ENCODE measurements at places on chromosomes 7 and 10.

GRCh38 chr10:73837072-73837471 lies 25.7 kb upstream of the NDST2 start:
- no peak for DNase-seq

GRCh38 chr10:75755528-75755927 lies 324.1 kb downstream of the LRMDA start:
- DNase-seq, result no peak

- no peak for DNase-seq
Measured at GRCh38 chr10:100878291-100878910, 34.4 kb upstream of the SLF2 start.

- no peak for DNase-seq
Measured at GRCh38 chr7:39105720-39106119, 128.0 kb downstream of the POU6F2 start.

DNA sequence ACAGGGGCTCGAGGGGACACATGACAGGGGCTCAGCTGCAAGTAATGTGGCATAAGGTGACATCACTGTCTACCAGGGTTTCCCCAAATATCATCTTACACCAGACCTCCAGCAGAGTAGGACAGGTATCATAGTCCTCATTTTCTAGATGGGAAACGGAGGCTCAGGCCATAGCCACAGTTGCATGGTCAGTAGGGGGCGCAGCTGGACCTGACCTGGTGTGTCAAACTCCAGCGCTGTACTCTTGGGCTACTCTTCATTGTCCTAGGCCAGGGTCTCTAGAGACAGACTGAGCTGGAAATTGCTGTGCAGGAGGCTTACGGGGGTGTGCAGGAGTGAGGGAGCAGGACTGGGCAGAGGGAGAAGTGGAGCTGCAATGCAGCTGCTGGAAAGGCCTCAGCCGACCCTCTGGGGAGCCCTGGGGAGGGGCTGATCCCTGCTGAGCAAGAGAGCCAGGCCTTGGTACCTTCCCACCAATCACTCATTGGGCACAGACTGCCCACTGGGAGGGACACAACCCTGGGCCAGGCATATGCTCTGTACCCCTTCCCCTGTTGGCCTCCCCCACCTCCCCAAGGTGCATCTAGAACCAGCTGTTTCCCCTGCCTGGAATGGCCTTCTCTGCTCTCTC lies 89.9 kb downstream of the CDH23 start:
- peak; percentile 68 for DNase-seq

- no peak for DNase-seq
Measured at GRCh38 chr7:86282014-86282682, 361.6 kb upstream of the GRM3 start.

DNA sequence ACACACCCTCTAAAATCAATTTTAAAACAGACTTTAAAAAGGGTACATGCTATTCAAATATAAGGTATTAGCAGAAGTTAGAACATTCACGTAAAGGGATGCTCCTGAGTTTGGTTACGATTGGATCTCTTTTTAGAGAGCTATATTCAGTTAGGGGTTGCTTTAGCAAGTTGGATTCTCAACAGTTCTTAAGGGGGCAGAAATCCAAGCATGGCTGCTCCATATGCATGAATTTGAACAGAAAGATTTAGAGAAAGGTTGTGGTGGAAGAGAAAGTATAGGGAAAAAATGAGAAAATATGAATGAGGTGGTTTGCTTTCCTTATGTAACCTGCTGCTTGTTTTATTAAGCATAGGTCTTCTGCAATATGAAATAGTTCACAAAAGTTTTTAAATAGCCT lies 855.1 kb downstream of the SORCS1 start:
- DNase-seq, result no peak

DNA sequence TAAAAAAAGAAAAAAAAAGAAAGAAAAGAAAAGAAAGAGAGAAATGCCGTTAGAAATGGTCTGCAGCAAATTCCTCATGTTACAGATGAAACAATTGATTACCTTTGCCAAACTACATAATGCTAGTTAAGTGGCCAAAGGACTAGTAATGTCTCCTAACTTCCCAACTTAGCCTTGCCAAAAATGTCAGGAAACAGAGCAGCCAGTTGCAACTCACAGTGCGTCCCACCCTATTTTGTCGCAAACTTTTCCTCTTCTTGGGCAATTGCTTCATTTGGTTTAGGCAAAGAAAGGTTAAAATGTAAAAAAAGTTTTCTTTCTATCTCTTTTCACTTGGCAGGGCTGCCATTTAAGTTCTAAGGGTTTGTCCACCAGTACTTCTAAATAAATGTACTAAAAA lies 53.1 kb downstream of the APBB1IP start:
- no peak for DNase-seq

DNA sequence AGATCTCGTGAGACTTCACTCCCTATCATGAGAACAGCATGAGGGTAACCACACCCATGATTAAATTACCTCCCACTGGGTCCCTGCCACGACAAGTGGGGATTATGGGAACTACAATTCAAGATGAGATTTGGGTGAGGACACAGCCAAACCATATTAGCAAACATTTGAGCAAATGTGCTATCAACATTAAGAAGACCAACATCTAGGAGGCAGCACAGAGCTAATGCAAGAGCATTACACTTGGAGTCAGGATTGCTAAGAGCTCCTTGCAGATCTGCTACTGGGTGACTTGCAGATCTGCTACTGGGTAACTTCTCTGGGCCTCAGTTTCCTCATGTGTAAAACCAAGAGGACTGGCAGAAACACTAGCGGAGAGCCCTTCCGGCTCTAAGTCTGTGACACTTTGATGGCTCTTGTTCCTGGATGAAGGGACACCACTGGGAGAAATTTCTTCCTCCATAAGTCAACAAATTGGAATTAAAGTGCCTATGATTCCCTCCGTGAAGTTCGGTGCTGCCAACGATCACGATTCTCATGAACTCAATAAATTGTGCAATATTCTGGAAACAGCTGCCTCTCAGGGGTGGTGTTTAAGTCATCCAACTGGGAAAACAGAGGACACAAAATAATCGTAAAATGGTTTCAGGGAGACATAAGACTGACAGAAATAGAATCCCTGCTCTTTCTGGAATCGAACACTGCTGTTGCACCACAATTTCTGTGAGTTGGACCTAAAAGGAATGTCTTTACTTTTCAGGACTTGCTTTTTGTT lies 115.8 kb upstream of the ITGB1 start:
- no peak for DNase-seq

GRCh38 chr10:3526727-3527501 lies 258.1 kb downstream of the KLF6 start:
- DNase-seq, result no peak
